ENCODE measurements at places on chromosomes 5 and 9. TPM values are rescaled to one million over a fixed set of nuclear protein-coding genes. Genes with fewer than 3 reads are reported as not detected.

- H3K27ac ChIP-seq = no peak overlapping the region
- no peak overlapping the region for H3K4me3 ChIP-seq
- no peaks in the 10 kb centered on the region for H3K27me3 ChIP-seq
- no peak for DNase-seq
Measured at GRCh38 chr5:98942847-98943246, 14.0 kb upstream of the CHD1 start.

DNA sequence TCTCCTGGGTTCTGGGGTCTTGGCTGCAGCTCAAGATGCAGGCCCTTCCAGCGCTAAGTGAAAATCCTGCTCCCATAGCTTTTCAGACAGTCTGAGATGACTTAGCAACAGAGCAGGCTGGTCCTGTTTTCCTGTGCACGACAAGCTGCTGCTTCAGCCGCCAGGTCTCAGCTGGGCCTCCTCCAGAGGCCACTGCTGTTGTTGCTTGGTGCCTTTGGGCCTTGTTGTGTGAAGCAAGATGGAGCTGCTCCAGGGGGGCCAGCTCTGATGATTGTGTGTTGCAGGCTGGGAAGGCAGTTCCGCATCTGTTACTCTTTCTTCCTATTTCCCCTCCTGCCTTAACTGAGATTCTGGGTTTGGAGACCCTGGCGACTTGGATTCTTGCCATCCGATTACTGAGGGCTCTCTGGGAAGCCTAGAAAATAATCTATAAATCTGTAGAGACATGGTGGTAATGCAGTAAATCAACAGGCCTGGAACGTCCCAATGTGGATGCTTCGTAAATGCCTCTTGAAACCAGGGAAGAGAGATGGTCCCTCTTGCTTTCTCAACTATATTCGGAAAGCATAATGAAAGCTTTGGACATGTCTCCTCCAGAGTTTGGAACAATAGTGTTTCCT is 3.2 kb downstream of the MAP1B start:
- DNase-seq = peak; percentile 71
- H3K27ac ChIP-seq = peak overlapping the region; percentile 94
- no peaks in the 10 kb centered on the region for H3K27me3 ChIP-seq
- H3K4me3 ChIP-seq = peak overlapping the region; percentile 72
- peaks cover 3% of the 10 kb centered on the region for H3K36me3 ChIP-seq

- no peaks in the 10 kb centered on the region for H3K36me3 ChIP-seq
- no peaks in the 10 kb centered on the region for H3K27me3 ChIP-seq
Measured at GRCh38 chr9:37719526-37719925, 34.1 kb upstream of the TRMT10B start.

Gene NUTM2G
- total RNA-seq = not detected

Gene FOXD4L5
- total RNA-seq = not detected

DNA sequence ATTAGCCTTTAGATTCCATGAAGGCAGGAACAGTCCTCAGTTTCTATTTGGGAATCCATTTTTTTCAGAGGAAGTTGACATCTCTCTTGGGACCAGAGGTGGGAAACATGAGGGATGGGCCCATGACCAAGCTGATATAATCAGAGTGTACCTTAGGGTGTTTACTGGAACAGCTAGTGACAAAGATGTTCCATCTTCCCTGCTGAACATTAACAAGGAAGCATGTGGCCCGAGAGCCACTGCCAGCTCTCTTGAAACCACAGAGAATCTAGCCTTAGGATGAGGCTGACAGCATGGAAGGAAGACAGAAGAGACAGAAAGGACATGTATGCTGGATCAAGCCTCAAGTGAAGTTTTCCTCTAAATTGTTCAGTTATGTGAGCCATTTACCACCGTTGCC is 16.0 kb downstream of the AQP3 start:
- no peaks in the 10 kb centered on the region for H3K27me3 ChIP-seq
- no peaks in the 10 kb centered on the region for H3K36me3 ChIP-seq
- no peak overlapping the region for H3K27ac ChIP-seq
- no peak overlapping the region for H3K4me3 ChIP-seq
- no peaks in the 10 kb centered on the region for H3K4me1 ChIP-seq

Gene CCL27
- 9.3 TPM for total RNA-seq

GRCh38 chr9:120310035-120310434 is 269.9 kb downstream of the CDK5RAP2 start:
- H3K36me3 ChIP-seq = no peaks in the 10 kb centered on the region
- H3K4me3 ChIP-seq = no peak overlapping the region
- H3K4me1 ChIP-seq = no peaks in the 10 kb centered on the region
- H3K27me3 ChIP-seq = no peaks in the 10 kb centered on the region
- H3K27ac ChIP-seq = no peak overlapping the region

- H3K36me3 ChIP-seq = peaks cover 94% of the 10 kb centered on the region
- no peak overlapping the region for H3K27ac ChIP-seq
- no peaks in the 10 kb centered on the region for H3K27me3 ChIP-seq
- no peaks in the 10 kb centered on the region for H3K4me1 ChIP-seq
- no peak for DNase-seq
Measured at GRCh38 chr5:453725-454481, 10.9 kb downstream of the EXOC3 start.

- no peak for DNase-seq
- H3K36me3 ChIP-seq = no peaks in the 10 kb centered on the region
- no peak overlapping the region for H3K27ac ChIP-seq
- H3K4me3 ChIP-seq = no peak overlapping the region
Measured at GRCh38 chr5:76473661-76474060, 70.6 kb downstream of the IQGAP2 start.

- no peaks in the 10 kb centered on the region for H3K36me3 ChIP-seq
- H3K27ac ChIP-seq = no peak overlapping the region
- no peak for DNase-seq
- H3K27me3 ChIP-seq = no peaks in the 10 kb centered on the region
- H3K4me1 ChIP-seq = peaks cover 3% of the 10 kb centered on the region
- no peak overlapping the region for H3K4me3 ChIP-seq
Measured at GRCh38 chr9:116467740-116468351, 219.3 kb upstream of the TRIM32 start.

Gene PCDHA9
- total RNA-seq = not detected

Gene KIF27
- 1.9 TPM for total RNA-seq

DNA sequence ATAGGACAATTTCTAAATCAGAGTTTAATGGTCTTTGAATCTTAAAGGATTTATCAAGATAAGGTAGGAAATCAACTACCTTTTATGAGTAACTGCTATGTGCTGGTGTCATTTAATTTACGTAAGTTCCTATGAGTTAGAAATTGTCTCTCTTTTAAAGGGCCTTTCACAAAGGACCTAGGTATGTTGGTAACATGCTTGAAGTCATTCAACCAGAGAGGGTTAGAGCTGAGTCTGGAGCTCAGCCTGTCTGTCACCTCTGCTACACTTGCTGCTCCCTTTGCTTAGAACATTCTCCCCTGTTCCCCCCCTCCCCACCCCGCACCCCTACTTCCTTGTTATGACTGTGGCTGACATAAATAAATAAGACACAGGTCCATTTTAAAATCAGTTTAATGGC is 190.3 kb upstream of the SEMA6A start:
- H3K4me1 ChIP-seq = no peaks in the 10 kb centered on the region
- DNase-seq = no peak
- no peaks in the 10 kb centered on the region for H3K27me3 ChIP-seq
- H3K36me3 ChIP-seq = no peaks in the 10 kb centered on the region

Gene TEK
- total RNA-seq = 31.8 TPM

Gene PCDHGA12
- total RNA-seq = 18.5 TPM

DNA sequence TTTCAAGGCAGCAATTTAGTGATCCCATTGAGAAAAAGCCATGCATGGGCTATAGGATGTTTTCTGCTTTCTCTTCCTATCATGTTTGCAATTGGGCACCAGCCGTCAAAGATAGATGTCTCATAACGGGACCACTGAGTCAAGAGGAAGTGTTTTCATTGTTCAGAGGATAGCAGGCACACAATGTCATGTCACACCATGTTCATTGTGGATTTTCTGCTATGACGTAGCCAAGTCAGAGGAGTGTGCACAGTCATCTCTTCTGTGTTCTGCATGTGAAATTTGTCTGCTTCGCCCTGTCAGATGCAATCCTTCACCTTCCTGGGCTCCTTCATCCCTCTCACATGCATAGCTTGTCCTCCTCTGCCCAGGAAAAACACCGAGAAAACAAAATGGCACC is 106.0 kb downstream of the CD180 start:
- no peak overlapping the region for H3K4me3 ChIP-seq
- H3K27ac ChIP-seq = no peak overlapping the region

DNA sequence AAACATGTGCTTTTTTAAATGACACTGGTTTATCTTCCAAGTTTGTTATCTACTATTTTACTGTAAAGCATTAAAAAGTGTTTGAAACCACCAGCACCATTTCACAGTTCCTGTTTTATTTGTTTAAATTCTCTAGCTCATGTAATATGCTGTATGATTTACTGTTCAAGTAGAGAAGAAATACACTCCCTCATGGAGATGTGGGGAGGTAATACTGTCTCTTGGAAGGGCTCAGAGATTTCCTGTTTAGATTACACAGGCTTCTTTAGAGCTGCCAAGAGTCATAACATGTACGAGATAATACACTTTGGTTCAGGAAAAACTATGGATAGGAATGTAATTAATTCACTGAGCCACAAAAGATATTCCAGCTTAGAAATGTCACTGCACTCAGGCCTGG is 135.0 kb upstream of the CCDC152 start:
- no peaks in the 10 kb centered on the region for H3K36me3 ChIP-seq
- H3K27ac ChIP-seq = no peak overlapping the region
- no peaks in the 10 kb centered on the region for H3K4me1 ChIP-seq
- no peak for DNase-seq
- H3K4me3 ChIP-seq = no peak overlapping the region

Gene SAXO1
- 0.11 TPM for total RNA-seq

- DNase-seq = no peak
- peaks cover 3% of the 10 kb centered on the region for H3K36me3 ChIP-seq
- no peaks in the 10 kb centered on the region for H3K27me3 ChIP-seq
- H3K4me3 ChIP-seq = no peak overlapping the region
- H3K4me1 ChIP-seq = no peaks in the 10 kb centered on the region
Measured at GRCh38 chr5:1068895-1069719, 42.8 kb downstream of the SLC12A7 start.

- H3K4me3 ChIP-seq = no peak overlapping the region
- no peak overlapping the region for H3K27ac ChIP-seq
- no peaks in the 10 kb centered on the region for H3K36me3 ChIP-seq
- H3K4me1 ChIP-seq = no peaks in the 10 kb centered on the region
- no peaks in the 10 kb centered on the region for H3K27me3 ChIP-seq
- DNase-seq = no peak
Measured at GRCh38 chr5:16930496-16930895, 5.6 kb downstream of the MYO10 start.

- no peaks in the 10 kb centered on the region for H3K4me1 ChIP-seq
- no peak overlapping the region for H3K4me3 ChIP-seq
- H3K27ac ChIP-seq = no peak overlapping the region
- DNase-seq = no peak
- H3K36me3 ChIP-seq = no peaks in the 10 kb centered on the region
- H3K27me3 ChIP-seq = no peaks in the 10 kb centered on the region
Measured at GRCh38 chr5:100448111-100448528, 87.1 kb upstream of the FAM174A start.

- no peak overlapping the region for H3K4me3 ChIP-seq
- no peak overlapping the region for H3K27ac ChIP-seq
- H3K4me1 ChIP-seq = peaks cover 61% of the 10 kb centered on the region
- no peaks in the 10 kb centered on the region for H3K27me3 ChIP-seq
- no peak for DNase-seq
Measured at GRCh38 chr5:172442592-172442991, 11.7 kb downstream of the SH3PXD2B start.

Gene PRXL2C
- 32.4 TPM for total RNA-seq

- no peaks in the 10 kb centered on the region for H3K27me3 ChIP-seq
- H3K36me3 ChIP-seq = no peaks in the 10 kb centered on the region
- no peak for DNase-seq
- H3K4me1 ChIP-seq = peaks cover 12% of the 10 kb centered on the region
Measured at GRCh38 chr5:82560561-82560960, 282.4 kb upstream of the RPS23 start.

- H3K36me3 ChIP-seq = no peaks in the 10 kb centered on the region
- no peaks in the 10 kb centered on the region for H3K4me1 ChIP-seq
- no peak overlapping the region for H3K27ac ChIP-seq
- H3K4me3 ChIP-seq = no peak overlapping the region
- DNase-seq = no peak
- no peaks in the 10 kb centered on the region for H3K27me3 ChIP-seq
Measured at GRCh38 chr5:13188371-13188770, 756.1 kb downstream of the DNAH5 start.

Gene ANXA1
- 261 TPM for total RNA-seq

Gene GCNT4
- 0.43 TPM for total RNA-seq

Gene ADRA1B
- 20.6 TPM for total RNA-seq

Gene CRHBP
- 0.32 TPM for total RNA-seq
